ENCODE measurements at places on chromosomes 16 and 17.

DNA sequence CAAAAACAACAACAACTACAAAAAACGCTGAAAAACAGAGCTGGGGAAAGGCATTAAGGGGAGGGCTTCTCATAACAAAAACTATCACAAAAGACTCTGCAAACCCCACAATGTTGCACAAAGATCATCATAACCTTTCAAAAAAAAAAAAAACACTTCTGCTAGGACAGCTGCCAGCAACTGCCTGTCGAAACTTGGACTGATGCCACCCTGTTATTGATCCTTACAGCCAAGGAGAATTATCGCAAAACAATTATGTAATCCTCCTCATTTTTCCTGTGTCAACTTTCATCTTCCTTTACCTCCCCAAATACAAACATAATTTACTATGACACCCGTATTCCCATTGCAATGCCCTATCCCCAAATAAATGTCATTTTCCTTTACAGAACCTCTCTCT is 9.3 kb downstream of the CCDC40 start:
- DNase-seq, result no peak

GRCh38 chr16:84410361-84411138 is 42.2 kb downstream of the ATP2C2 start:
- DNase-seq, result no peak

- no peak for DNase-seq
These were observed 17.8 kb downstream of the RARA start for GRCh38 chr17:40326832-40327199.

DNA sequence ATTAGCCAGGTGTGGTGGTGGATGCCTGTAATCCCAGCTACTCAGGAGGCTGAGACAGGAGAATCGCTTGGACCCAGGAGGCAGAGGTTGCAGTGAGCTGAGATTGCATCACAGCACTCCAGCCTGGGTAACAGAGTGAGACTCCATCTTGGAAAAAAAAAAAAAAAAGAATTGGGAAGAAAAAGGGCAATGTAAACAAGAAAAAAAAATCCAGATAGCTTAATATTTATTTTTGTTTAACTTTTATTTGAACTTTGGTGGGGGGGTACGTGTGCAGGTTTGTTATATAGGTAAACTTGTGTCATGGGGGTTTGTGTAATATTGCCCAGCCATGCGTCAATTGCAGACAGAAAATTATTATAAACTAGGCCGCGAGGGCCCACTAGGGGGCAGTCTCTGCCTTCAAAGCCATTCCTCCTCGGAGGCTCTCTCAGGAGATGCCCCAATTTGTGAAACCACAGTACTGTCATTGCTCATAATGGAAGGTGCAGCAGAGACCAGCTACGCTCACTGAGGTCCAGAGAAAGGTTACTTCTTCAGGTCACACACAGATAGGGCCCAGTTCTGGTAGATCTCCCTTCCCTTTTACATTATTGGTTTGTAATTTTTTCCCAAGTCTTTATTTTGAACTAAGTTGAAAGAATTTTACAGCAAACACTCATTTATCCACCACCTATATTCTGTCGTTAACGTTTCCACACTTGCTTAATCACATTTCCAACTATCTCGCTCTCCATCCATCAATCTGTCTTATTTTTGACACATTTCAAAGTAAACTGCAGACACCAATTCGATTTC is 206.2 kb downstream of the PRKCB start:
- peak; percentile 50 for DNase-seq

DNA sequence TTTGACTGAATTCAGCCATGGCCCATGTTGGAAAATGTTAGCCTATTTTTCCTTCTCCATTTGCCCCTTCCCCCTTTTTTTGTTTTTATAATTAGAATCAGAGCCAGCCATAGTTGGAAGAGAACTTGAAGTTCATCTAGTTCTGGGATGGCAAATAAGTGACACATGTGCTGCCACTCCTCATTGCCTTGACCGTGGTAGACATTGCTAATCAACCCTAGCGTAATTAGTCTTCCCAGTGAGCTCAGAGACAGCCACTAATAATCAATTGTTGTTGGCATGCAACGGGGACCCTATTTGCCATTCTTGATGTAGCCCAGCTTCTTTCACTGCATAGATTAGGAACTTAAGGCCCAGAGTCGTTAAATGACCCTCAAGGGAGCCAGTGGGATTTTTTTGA is 16.6 kb downstream of the CMIP start:
- no peak for DNase-seq

DNA sequence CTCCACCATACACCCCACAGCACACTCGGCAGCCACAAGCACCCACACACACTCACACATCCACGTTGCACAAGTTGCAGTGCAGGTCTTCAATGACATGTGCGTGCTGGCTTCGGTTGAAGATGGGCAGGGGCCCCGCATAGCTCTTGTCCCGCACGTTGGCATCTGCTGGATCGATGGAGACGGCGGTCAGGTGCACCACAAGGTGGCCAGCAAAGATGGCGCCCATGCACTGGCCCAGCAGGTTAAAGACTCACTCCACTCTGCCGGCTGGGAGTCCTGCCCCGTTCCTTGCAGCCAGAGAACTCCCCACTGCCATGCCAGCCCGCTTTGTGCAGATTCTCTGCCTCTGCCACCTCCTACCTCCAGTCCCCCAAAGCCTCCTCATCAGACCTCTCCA is 7.6 kb upstream of the TPPP3 start:
- no peak for DNase-seq

DNA sequence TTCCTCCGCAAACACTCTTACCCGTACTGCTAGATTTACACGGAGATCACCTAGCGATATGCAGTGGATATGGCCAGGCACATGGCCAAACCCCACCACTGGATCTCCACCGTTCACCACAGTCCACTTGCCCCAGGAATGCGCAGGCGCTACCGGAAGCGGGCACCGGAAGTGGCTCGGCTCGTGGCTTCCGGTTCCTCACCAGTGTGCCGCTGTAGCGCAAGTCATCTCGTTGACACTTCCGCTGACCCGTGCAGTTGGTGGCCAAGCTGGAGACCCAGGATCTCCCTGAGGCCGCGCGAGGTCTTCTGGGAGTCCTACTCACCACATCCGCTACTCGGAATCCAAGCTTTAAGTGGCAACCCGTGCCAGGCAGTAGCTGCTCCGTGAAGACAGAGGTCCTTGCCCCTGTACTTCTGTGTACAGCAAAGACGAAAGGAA is 11.5 kb downstream of the ZNF597 start:
- no peak for DNase-seq

Data from bronchial epithelial cell (primary cell).